Stimulated activated CD8-positive, alpha-beta memory T cell treated with anti-CD3 and anti-CD28 coated beads, Interleukin-7, amount 100 ng/mL, for 1 hour (primary cell): ENCODE measurements at places on chromosomes 3 and 15.

DNA sequence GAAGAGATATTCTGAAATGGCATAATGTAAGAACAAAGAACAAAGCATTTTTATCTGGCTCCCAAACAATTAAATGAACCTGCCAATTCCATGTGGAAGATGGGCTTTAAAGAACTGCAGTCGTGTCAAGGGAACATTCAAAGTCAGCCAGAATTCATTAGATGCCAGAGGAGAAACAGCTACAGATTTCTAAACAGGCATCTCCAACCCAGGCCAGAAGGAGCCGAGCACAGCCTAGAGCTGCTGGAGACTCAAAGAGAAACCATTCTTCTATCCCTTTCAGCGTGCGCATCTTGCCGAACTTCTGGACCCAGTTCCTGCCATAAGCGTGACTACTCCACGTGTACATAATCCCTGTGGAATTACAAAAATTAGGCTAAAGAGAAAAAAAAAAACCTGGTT is 60.4 kb downstream of the MB21D2 start:
- DNase-seq: no peak

- DNase-seq: no peak
These were observed 257.4 kb upstream of the ADAMTS9 start for GRCh38 chr3:64945171-64945729.

GRCh38 chr3:195032955-195033354 is 238.0 kb downstream of the XXYLT1 start:
- no peak for DNase-seq

GRCh38 chr3:106640353-106640752 is 736.9 kb upstream of the CCDC54 start:
- DNase-seq: no peak

GRCh38 chr3:191502583-191502982 is 41.6 kb downstream of the PYDC2 start:
- DNase-seq: no peak

DNA sequence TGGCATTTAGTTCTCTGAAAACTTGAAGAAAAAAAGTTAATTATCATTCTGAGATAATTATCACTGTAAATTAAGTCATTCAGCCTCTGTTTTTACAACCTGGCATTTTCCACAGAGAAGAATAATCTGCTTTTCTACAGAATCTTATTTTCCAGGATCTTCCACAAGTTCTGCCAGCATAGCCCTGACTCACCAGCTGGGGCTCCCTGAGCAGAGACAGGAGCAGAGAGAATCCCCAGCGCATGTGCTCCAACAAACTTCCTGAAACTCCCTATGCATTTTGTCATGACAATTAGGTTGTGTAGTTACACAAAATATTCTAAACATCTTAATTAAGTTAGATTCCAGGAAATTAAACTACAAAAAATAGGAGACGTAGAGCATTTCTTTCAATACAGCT is 32.1 kb upstream of the TMEM207 start:
- DNase-seq: no peak
